AG08395 (cell line): ENCODE measurements at places on chromosomes 3 and 15.
A peak's percentile ranks its signal among the peaks of the same experiment; 100 is the strongest.

DNA sequence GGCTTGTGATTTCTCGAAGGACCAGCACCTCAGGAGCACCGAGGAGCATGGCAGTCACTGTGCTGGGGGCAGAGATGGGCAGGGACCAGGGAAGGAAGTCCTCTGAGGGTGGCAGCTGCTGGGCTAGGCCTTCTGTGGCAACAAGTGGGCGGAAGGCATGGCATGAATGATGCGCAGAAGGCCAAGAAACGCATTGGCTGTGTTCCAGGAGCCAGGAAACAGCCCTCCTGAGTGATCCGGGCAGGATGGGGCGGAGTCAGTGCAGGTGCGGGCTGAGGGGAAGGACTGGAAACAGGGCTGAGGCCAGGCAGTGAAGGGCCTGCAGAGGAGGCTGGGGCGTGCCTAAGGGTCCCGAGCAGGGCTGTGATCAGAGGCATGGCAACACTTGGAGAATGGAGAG, 23.6 kb downstream of the MRPS11 start:
- no peak for DNase-seq

GRCh38 chr3:47036145-47036544, 56.7 kb downstream of the NBEAL2 start:
- DNase-seq: no peak

- DNase-seq: no peak
These were observed 251.7 kb downstream of the KCNMB2 start for GRCh38 chr3:178787960-178788359.

GRCh38 chr15:72242775-72243370, 11.9 kb upstream of the PKM start:
- no peak for DNase-seq

DNA sequence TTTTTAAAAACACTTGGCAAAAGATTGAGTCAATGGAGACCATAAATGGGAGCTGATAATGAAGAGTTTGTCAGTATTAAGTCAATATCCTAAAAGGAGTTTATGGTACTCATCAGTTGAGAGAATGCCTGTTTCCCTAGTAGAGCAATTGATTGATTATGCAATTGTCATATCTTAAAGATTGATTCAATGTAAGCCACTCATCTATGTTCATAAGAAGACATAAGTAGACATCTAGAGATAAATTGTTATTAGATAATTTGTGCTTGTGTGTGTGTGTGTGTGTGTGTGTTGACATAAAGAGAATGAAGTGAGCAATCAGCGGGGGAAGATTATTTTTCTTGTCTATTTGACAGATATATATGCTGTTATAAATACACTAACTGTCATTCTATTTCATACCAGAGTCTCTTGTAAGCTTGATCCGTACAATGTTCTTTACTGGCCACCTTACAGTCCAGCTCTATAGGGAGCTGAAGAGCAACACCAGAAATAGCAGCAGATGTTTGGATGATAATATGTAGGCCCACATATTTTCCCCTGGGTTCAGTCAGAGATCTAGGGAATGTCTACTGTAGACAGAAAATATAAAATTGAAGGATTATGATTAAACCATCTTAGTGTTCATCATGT, 848.6 kb upstream of the EPHA6 start:
- DNase-seq: no peak

DNA sequence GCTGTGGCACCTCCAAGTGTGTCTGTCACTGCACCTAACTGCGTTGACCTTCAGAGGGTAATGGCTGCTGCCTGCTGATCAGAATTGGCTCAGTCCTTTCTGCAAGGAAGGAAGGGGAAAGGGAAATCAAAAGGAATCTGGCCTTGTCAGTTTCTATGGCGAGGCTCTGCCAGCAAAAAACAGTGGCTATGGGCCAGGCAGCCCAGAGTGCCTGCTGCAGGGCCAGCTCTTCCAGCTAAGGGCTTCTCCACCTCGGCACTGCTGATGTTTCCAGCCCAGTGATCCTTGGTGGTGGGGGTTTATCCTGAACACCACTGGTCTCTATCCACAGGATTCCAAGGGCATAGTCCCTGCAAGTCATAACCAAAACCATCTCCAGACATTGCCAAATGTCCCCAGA, 184.3 kb downstream of the TJP1 start:
- no peak for DNase-seq

GRCh38 chr15:63331456-63331855, 50.2 kb downstream of the CA12 start:
- no peak for DNase-seq

- DNase-seq: no peak
These were observed 36.1 kb downstream of the SLC35A5 start for GRCh38 chr3:112597945-112598344.

- DNase-seq: no peak
These were observed 92.4 kb downstream of the OXNAD1 start for GRCh38 chr3:16357186-16358121.

GRCh38 chr3:37531066-37531720, 330.5 kb upstream of the CTDSPL start:
- no peak for DNase-seq

GRCh38 chr15:85361323-85361722, 19.1 kb upstream of the AKAP13 start:
- no peak for DNase-seq

GRCh38 chr15:36884518-36884875, 215.9 kb downstream of the MEIS2 start:
- no peak for DNase-seq

DNA sequence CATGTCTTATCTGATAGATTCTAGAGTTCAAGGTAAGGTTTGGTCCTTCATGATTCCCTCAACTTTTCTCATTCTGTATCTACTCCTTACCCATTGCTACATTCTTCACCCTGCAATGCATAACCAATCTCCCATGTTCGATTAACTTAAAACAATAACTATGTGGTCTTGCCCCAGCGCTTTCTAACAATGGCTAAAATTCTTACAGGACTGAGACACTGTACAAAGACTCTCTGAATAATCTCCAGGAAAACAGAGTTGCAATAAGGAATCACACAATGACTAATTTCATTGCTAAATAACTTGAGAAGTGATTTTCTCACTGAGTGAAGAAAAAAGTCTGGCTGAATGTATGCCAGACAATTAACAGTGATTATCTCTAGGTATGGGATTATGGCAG, 69.6 kb upstream of the FAM174B start:
- no peak for DNase-seq

DNA sequence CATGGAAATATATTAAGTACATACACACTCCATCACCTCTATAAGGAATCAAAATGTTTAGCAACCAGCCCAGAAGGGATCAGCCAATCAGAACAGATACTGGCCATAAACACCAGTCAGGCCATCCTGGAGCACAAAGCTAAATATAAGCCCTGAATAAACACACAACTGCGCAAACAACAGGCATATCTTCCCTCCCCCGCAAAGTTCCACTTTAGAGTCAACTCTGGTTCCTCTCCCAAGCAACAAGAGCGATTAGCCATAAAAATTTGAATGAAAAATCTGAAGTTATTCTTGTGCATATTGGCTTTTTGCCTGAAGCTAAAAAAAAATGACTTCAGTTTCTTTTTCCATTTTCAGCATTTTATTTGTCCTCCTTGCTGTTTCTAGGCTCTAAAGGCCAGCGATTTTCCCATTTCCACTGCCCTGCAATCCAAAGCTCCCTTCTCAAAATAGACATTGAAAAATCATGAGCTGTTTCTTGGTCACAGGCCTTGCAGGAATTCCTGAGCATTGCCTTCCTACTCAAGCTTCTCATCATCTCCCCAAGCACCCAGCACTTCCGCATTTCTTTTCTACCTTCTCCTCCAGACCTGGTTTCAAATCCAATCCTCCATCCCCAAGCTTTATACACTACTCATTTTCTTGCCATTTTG, 247.9 kb downstream of the ZMAT3 start:
- no peak for DNase-seq

- DNase-seq: peak; percentile 96
These were observed 63.0 kb downstream of the SH3BP5 start for GRCh38 chr3:15269091-15269989.

DNA sequence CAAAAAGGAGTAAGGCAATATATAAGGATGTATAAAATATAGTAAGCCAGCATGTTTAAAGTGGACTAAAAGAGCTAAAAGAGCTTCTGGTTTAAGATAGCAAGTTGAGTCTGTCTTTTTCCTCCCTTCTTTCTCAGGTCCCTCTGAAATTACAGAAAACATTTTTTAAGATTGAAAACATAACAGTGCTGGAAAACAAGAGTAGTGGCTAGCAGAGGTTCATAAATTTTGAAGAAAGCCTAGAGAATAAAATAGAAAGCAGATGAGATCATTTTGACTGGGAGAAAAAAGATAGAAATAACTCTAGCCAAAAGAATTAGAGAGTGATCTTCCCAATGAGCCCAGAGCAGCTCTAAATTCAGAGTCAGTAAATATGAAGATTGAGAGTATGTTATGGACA, 41.9 kb downstream of the ATP8B4 start:
- peak; percentile 5 for DNase-seq

GRCh38 chr3:49415931-49416601, 3.8 kb downstream of the TCTA start:
- DNase-seq: no peak

DNA sequence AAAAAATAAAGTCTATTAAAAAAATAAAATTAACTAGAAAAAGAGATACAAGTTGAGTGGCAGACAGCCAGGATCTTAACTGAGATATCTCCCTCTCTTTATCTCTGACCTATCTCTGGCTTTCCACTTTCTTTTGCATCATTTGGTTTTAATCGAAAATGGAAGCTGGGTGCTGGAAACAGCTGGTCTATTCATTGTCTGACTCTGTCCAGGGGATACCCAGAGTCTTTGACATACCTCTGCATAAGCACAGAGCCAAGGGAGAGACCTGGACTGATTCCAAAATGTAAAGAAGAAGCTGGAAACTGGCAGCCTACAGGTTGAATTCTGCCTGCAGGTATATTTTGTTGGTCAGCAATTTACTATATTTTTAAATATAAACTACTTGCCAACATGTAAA, 29.6 kb upstream of the CRBN start:
- no peak for DNase-seq

- no peak for DNase-seq
These were observed 39.8 kb downstream of the CD47 start for GRCh38 chr3:108051005-108051404.

DNA sequence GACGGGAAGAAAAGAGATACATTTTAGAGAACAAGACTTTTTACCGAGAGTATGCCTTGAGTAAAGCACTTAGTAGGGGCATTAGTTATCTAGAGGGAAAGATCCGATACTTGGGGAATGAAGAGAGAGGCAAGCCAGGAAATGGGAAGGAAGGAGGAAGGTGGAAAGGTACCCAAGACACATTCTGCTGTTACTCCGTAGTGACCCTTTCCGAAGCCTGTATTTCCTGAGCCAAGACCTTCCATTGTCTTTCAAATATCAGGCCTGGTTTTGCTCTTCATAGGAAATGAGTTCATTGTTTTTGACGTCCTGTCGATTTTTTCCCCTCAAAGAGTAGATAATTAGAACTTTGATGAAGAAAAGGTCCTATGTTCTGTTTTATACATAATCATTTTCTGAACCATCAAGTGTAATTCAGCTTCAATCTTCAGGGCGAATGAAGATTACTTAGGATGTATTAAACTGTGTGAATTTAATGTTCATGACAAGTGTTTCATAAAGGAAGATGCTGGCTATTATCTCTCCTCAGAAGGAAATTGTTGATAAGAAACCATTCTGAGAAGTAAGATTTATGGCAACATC, 95.7 kb downstream of the PPM1L start:
- no peak for DNase-seq

DNA sequence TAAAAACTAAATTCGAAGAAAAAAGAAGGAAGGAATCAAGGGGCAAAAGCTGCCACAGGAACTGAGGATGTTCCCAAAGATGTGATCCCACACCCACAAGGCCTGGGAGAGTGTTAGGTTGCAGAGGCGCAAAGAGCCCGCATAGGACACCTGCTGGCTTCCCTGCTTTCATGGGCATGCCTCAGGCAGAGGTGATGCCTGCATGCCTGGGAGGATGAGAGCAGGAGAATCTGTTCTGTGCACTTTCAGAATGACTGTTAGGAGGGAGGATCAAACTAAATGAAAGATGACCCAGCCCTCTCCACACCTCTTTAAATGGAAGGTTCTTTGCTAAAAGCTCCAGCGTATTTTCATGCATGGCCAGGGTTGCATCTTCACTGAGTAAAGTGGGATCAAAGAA, 162.4 kb downstream of the PLCL2 start:
- DNase-seq: no peak

- no peak for DNase-seq
These were observed 309.1 kb downstream of the TUSC7 start for GRCh38 chr3:117018655-117019054.

GRCh38 chr15:65980824-65981456, 111.6 kb downstream of the RAB11A start:
- peak; percentile 92 for DNase-seq

DNA sequence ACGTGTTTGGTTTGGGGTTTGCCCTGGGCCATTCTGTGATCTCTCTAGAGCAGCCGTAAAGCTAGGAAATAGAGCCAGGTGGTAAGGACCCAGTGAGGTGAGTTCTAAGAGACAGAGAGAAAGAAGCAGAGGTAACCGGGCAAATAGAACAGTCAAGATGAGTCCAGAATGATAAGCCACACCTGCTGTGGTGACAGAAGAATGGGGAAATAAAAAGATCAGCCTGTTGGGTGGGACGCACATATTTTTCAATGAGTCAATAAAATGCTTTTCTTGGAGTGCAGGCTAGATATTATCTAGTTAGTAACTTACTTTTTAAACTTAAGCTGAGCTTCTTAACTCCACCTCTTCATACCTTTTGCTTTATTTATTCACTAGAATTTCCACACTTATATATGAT, 135.0 kb downstream of the NFKBIZ start:
- no peak for DNase-seq

GRCh38 chr3:156246961-156247725, 126.8 kb downstream of the KCNAB1 start:
- no peak for DNase-seq
